Bladder microvascular endothelial cell (primary cell): ENCODE measurements at places on chromosomes 7 and 10. TPM values are rescaled to one million over a fixed set of nuclear protein-coding genes. Genes with fewer than 3 reads are reported as not detected.

HECW1 gene
- not detected in 2 replicates for total RNA-seq

HIP1 gene
- 25.7 and 57.1 TPM in 2 replicates for total RNA-seq

OIT3 gene
- 0.13 and 0.32 TPM in 2 replicates for total RNA-seq

ETV1 gene
- total RNA-seq: 2.6 and 4.5 TPM in 2 replicates

SLC16A12 gene
- total RNA-seq: under 0.01 TPM in 1 of 2 replicates, not detected in the other
